ENCODE measurements at places on chromosomes 5 and 9.

DNA sequence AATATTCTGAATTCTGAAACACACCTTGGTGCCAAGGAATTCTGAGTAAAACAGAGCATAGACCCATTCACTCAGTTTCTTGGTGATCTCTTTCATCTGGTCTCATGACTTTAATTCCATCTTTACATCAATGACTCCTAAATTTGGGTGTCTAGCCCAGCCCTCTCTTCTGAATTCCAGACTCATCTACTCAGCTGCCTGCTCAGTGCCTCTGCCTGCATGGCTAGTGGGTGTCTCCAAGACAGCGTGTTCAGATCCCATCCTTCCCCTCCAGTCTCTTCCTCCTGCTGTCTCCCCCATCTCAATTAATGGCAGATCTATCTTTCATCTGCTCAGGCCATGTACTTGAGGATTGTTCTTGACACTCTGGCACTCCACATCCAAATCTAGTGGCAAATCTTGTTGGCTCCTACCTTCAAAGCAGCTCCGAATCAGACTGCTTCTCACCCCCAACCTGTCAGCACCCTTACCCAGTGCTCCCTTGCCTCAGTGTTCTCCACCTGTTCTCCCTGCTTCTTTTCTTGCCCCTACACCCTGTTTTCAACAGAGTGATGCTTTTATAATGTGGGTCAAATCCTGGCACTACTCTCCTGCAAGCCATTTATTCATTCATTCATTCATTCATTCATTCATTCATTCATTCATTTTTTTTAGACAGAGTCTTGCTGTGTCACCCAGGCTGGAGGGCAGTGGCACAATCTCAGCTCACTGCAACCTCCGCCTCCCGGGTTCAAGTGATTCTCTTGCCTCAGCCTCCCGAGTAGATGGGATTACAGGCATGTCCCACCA lies 5.3 kb downstream of the CAVIN4 start:
- DNase-seq = no peak

- no peak for DNase-seq
These were observed 22.5 kb downstream of the SEC61B start for GRCh38 chr9:99244344-99245260.

GRCh38 chr9:26524267-26524666 lies 368.3 kb downstream of the CAAP1 start:
- DNase-seq = no peak

DNA sequence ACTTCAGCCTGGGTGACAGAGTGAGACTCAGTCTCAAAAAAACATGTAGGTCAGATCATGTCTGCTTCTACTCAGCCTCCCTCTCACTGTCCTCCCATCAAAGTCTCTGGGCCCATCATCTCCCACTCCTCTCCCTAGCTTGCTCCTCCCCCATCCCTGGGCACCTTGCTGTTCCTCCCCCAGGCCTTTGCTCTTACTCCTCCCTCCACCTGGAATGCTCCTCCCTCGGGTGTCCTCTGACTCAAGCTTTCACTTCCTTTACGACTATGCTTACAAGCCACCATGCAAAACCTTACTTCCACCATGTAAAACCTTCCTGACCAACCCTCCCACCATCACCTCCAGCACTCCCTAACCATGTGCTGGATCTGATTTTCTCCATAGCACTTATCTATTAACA lies 51.5 kb downstream of the MTMR12 start:
- no peak for DNase-seq

DNA sequence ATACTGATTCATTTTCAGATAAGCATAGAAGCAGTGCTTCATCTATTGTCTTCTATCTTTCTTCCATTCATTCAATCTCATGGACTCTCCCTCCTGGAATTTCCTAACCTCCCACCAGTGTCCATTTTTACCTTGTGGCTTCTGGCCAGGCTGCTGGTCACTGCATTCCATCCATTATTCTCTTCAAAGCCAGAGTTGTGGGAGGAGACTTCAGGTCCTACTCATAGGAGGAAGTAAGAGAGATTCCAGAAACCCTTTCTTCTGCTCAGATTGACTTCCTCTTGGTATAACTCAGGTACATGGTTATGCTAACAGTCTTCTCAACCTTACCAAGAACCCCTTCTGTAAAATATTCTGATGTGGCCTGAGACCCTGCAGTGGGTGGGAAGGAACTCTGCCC lies 153.3 kb upstream of the SLC12A2 start:
- no peak for DNase-seq

GRCh38 chr5:138029501-138029900 lies 3.4 kb downstream of the FAM13B start:
- no peak for DNase-seq

- DNase-seq = no peak
These were observed 4.4 kb upstream of the PAX5 start for GRCh38 chr9:37038302-37038942.

DNA sequence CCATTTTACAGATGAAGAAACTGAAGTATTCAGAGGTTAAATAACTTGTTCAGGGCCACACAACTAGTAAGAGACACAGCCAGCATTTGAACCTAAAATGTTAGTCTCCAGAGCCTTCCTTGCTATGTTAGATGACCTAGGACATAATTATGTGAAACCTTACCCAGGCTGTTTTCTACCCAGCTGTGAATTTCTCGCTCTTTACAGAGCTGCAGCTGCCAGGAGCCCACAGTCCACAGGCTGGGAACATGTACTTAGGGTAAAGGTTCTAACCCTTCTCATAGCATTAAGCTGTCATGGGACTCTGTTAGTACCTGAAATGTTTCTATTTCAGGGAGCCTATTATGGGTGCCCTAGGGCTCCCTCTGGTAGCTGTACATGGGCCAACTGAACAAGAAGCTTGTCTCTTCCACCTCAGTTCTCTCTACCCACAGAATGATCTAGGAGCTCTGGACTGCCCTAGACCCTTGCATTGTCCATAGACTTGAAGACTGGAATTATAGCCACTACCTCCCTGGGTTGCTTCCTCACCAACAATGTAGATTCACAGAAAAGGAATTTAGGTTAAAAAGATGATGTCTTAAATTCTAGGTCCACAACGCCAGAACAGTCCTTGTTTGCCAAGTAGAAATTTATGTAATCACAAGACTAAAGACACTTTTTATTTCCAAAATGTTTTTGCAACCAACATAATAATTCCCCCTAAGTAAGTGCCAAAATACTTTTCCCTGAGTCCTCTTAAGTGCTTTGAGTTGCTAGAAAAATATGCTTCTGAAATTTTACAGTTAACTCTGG lies 262.9 kb downstream of the PIK3R1 start:
- no peak for DNase-seq

GRCh38 chr5:148957591-148958202 lies 105.2 kb downstream of the SH3TC2 start:
- peak; percentile 8 for DNase-seq

- DNase-seq = no peak
These were observed 74.9 kb downstream of the FBXL7 start for GRCh38 chr5:15574806-15575325.

GRCh38 chr9:76219560-76220151 lies 174.6 kb downstream of the RFK start:
- DNase-seq = no peak

DNA sequence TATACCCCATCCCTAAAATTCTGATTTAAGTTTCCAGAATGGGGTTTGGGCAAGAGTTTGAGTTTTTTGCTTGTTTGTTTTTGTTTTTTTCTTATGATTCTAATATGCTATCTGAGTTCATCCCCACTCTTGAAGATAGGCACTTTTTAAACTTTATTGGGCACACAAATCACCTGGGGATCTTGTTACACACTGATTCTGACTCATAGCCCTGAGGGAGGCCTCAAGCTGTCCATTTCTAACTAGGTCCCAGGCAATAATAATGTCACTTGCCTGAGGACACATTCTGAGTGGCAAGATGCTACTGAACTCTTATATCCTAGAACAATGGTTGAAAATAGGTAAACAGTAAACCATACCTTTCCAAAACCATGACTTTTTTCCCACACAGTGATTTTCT lies 22.8 kb upstream of the ABLIM3 start:
- DNase-seq = no peak

- DNase-seq = no peak
These were observed 38.8 kb downstream of the PCA3 start for GRCh38 chr9:76803083-76803482.

DNA sequence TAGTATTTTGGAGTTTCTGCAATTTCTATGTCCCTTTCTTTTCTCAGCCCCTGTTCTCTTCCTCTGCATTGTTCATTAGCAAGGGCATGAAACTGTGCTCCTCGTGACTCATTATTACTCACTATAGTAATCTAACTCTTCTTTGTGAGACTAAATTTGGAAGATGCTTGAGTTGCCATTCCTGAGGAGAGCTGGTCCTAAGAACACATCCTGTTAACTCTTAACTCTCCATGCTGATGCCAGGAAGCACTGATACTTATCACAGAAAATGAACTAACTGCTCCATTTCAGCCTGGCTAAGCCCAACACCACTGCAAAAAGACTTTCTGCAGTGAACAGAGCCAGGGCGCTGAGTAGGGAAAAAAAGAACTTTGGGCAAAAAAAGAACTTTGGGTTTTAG lies 10.6 kb upstream of the CSNK1A1 start:
- no peak for DNase-seq

GRCh38 chr5:9388941-9389674 lies 156.8 kb downstream of the SEMA5A start:
- DNase-seq = no peak

GRCh38 chr9:106069241-106069640 lies 374.9 kb downstream of the TMEM38B start:
- no peak for DNase-seq

DNA sequence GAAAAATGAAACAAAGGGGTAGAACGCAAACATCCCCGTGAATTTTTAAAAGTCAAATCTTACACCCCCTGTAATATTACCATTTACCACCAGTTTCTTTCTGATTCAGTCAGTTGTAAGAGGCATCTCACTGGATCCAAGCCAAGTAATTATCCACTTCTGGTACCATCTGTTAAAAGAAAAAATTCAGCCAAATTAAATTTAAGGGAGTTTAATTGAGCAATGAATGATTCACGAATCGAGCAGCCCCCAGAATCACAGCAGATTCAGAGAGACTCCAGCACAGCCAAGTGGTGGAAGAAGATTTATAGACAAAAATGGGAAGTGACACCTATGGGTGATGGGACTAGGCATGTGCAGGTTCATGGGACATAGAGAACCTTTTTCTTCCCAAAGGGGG lies 29.9 kb upstream of the MTMR12 start:
- DNase-seq = no peak

DNA sequence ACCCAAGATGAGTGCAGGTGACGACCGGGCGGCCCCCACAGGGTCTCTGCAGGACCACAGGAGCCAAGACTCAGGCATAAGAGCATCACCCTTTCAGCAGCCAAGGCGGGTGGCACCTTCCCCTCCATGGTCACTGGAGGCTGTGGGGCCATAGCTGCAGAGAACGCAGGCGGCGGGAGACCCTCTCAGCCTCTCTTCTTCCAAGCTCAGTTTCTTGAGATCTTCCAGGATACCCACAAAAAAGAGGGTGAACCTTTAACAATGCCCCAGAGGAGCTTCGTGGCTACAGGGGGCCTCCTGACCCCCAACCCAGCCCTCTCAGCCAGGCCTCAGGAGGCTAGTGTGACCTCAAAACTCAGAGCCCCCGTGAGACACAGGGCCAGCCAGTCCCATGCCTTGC lies 5.8 kb upstream of the TBC1D9B start:
- DNase-seq = no peak

- no peak for DNase-seq
These were observed 796 bp upstream of the PDLIM7 start for GRCh38 chr5:177498013-177498787.

GRCh38 chr5:148974642-148975327 lies 88.1 kb downstream of the SH3TC2 start:
- no peak for DNase-seq

DNA sequence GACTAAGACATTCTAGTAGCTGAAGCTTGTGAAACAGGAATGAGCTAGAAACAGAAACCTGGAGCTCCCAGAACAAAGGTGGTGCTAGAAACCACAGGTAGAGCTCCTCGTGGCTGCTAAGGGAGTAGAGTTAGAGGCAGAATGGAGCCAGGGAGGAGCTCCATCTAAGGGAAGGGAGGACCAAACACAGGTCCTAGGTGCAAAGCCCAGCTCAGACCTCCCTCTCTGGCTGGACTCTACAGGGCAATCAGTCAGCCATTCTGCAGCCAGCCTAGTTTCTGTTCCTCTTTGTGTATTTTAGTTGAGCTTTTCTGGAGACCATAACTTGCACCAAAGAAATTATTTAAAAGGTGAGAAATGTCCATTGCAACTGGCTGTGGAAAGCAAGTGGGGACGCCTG lies 70.4 kb downstream of the CRB2 start:
- DNase-seq = no peak

GRCh38 chr5:59583151-59583809 lies 310.2 kb downstream of the PDE4D start:
- DNase-seq = no peak

DNA sequence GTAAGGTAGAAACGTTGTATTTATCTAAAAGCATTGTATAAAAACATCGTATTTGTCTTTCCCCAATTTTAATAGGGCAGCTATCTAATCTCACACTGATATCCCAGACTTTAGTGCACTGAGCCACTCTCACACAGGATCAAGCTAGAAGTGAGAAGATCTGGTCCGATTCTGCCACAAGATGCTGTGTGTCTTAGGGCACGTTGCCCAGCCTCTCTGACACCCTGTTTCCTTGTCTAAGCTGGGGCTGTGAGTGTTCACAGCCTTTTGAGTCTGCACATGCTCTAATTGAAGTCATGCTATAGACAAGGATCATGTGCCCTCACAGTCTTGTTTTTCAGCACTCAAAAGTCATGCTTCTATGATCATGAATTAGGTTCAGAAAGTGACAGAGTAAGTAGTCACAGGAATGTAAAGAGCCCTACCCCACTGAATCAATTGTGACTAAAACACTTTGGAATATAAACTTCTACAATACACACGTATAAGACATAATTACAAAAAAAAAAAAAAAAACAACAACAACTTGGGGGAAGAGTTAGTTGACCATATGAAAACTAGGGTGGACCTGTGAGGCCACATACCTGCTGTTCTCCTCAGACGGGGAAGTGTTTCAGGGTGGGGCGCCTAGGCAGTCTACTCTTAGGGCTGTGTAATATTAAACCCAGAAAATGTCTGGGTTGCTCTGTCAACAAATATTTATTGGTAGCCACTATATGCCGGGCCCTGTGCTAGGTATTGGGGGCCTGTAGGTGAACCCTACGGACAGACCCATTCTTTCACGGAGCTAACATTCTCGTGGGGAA lies 893 bp upstream of the ABLIM3 start:
- no peak for DNase-seq

DNA sequence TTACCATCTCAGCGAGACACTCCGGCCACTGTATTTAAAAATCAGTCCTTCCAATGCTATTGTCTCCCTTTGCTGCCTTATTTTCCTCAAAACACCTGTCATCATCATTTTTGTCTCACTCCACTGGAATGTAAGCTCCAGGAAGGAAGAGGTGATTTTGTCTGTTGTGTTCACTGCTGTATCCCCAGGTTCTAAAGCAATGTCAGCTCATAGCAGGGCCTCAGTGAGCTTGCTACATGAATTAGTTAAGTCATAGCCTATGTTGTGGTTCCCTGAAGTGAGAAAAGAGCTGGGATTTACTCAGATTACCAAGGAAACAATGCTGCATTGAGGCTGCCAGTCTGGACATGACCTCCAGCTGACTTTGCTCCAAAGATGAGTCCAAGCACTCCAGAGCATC lies 137.6 kb upstream of the RASEF start:
- DNase-seq = no peak

- no peak for DNase-seq
These were observed 10.1 kb upstream of the FOXI1 start for GRCh38 chr5:170095646-170096045.
